ENCODE measurements at places on chromosomes 16 and 17. TPM values are rescaled to one million over a fixed set of nuclear protein-coding genes. Genes with fewer than 3 reads are reported as not detected.

DNA sequence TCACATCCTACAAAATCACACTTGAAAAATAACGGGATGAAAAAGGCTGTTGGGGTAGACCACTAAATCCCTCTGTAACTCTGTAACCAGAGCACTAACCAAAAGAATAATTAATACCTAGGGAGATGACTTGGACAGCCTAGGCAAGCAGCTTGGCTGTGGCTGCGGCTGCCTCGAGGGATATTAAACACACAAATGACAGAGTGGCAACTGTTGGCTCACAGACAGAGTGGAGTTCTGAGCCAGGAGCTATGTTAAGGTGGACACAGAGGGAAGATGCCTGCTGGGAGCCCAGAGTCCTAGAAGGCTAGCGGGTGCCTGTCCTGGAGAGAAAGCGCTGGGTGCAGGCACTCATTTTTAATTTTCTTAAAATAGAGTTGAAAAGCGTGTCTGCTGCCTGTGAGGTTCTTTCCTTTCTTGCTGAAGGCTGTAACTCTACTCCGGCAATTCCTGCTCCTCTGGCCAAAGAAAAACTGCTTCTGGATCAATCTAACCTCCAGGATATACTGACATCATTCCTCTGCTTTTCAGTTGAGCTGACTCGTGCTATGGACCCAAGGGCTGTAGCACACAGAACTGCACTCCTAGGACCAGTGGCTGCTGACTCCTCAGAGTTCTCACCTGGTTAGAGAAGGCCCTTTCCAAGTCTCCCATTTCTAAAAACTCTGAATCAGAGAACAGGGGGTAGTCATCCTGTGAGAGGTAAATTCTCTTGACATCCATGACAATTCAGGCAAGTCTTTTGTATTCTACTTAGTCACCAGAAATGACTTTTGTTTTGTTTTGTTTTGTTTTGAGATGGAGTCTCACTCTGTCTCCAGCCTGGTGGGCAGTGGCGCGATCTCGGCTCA is 147.9 kb downstream of the STX8 start:
- no peak for DNase-seq

DNA sequence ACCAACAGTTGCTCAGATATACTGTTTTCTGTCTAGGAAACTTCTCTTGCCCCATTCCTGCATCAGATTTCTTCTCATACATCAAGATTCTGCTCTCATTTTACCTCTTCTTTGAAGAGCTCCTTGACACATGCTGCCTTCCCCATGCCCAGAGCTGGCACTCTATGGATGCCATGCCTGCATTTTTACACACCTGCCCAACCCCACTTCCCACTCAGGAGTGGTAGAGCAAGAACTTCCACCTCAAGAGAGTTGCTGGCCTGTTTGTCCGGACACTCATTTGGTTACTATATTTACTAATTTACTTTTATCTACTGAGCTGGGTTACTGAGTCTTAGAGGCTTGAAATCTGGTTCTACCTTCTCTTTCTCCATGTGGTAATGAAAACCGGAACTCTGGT is 98.3 kb upstream of the HLF start:
- DNase-seq: no peak

GRCh38 chr16:87457709-87458423 is 35.0 kb downstream of the ZCCHC14 start:
- no peak for DNase-seq

GRCh38 chr16:88810166-88810911 is 1.4 kb downstream of the APRT start:
- DNase-seq: no peak

- DNase-seq: no peak
These were observed 131.0 kb downstream of the CCDC144A start for GRCh38 chr17:16820979-16821543.

DNA sequence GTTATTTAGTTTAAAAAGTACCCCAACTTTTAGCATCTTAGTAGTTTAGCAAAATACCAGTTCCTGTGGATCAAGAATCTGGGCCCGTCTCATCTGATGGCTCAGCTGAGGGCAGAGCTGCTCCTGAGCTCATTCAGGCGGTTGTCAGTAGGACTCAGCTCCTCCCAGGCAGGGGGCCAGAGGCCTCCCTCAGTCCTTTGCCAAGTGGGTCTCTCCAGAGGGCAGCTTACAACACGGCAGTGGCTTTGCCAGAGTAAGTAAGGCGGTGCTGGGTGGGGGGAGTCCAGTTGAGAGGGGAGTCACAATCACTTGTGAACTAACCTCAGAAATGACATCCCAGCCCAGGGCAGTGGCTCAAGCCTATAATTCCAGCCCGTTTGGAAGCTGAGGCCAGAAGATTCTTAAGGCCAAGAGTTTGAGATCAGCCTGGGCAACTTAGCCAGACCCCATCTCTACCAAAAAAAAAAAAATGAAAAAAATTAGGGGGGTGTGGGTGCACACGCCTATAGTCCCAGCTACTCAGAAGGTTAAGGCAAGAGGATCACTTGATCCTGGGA is 81.5 kb upstream of the MED9 start:
- DNase-seq: no peak

DNA sequence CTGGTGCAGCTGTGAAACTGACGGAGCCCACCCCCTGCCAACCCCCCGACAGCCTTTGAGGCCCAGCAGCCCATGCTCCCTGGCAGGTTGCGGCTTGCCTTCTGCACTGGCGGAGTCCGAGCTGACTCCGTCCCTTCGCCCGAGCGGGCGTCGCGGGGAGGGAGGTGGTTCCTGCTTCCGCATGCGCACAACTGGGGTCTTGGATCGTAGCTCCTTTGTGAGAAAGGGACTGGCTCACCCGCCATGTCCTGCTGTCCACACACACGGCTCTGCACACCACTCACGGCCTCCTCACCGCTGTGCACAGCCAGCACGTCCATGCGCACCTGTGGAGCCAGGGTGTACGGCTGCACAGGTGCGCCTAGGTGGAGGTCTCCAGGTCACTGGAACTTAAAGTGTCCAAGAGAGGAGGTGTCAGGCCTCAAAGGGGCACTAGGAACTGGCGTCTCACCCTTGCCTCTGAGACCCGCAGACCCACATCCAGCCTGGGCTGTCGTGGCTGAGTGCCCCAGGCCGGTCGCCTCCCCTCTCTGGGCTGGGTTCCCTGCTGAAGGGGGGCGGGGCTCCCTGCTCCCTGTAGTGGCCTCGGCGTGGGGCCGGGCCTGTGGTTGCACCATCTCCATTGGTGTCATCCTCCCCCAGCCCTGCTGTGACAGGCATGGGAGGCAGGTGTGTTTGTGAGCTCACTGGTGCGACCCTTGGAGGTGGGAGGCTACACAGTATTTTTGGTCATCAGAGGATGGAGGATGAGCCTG is 45.3 kb downstream of the JPH3 start:
- no peak for DNase-seq

DNA sequence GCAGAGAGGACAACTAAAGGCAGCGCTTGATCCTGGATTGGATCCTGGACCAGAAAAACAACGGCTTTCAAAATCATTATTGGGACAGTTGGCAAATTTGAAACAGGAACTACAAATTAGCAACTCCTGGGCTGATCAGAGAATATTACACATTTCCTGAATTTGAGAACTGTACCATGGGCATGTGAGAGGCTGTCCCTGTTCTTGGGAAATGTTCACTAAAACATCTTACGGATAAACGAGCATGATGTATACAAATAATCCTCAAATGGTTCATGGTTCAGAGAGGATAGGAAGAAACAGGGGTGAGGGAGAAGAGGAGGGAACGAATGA is 2.3 kb upstream of the ITGAE start:
- DNase-seq: no peak

GRCh38 chr17:42289611-42290181 is 1.4 kb downstream of the STAT5A start:
- no peak for DNase-seq

DNA sequence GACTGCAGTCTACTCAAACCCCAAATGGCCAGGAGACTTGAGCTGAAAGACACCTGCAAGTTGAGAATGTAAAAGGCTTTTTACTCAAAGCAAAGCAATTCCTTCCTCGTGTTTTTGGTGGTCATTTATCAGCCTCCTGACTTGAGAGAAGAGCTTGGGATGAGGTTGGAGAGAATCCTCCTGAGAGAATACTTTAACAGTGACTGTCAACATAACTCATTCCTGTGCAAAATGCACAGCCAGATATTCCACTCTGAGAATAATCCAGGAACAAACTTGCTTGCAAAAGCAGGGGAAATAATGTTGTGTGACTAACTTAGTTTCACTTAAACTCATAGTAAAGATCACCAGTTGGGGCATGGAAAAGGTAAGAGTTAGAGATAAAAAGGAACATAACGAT is 53.4 kb downstream of the SNTB2 start:
- no peak for DNase-seq

- DNase-seq: no peak
These were observed 60.0 kb upstream of the BCAR1 start for GRCh38 chr16:75311383-75311938.

GRCh38 chr16:24689128-24689527 is 40.3 kb upstream of the TNRC6A start:
- DNase-seq: no peak

- no peak for DNase-seq
These were observed 56.9 kb upstream of the LHX1 start for GRCh38 chr17:36880268-36880905.

DNA sequence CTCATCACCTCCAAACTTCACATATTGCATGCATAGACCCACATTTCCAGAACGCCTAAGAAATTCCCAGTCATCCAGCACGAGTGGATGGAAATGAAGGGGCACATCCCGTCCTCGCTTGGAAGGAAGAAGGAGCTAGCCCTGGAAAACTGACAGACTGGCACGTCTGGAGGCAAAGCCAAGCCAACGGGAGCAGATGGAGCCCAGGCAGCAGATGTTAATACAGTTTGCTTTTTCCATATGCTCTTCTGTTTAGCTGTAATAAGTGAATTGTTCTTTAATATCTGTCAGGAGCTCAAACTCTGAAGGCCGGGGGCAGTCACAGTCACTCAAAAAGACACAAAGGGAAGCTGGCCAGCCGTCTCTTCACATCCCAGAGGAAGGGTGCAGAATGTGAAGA is 187.7 kb downstream of the XYLT1 start:
- no peak for DNase-seq

GRCh38 chr16:84925092-84925772 is 86.1 kb downstream of the ZDHHC7 start:
- no peak for DNase-seq

DNA sequence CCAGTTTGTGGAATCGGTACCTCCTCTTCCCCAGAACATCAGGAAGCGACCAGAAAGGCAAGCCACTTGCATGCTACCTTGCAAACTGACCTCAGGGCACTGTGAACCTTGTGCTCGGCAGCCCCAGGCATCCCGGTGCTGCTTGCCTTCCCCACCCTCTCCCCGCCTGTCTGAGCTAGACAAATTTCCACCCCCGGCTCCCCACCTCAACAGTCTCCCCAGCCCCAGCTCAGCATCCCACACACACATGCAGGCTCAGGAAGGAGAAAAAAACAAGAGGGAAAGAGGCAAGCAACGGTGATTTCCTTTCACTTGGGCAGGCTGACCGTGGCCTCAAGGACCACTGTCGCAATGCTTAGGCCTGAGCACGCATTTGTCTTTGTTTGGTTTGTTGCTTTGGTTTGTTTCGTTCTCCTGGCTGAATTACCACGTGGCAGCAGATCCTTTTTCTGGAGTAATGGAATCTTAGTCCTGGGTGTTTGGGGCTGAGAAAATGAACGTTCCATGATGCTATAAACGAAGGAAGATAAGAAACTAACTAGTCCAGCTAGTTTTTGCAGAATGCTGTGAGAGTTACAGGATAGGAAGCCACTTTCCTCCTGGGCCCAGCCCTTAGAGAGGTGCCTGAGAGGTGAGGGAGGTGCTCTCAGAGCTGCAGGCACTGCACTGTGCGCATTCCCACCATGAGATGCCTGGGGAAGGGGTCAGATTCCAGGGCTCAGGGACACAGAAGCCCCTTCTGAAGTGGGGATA is 27.9 kb downstream of the SDK2 start:
- DNase-seq: no peak

DNA sequence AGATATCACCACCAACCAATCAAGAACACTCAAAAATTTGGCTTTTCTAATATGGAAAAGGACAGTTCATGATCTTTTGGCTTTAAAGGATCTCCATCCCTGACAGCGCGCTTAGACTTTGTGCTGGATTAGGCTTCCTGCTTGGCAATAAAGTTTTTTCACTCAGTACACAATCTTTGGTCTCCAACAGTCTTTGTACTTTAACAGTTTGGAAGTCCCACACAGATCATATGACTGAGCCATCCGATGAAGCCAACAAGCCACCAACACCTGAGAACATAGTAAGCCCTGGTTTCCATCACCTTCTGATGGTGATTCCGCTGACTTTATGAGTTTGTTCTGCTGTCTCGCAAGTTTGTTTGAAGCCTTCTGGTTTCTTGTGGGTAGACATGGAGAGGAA is 34.3 kb downstream of the SMURF2 start:
- no peak for DNase-seq

DNA sequence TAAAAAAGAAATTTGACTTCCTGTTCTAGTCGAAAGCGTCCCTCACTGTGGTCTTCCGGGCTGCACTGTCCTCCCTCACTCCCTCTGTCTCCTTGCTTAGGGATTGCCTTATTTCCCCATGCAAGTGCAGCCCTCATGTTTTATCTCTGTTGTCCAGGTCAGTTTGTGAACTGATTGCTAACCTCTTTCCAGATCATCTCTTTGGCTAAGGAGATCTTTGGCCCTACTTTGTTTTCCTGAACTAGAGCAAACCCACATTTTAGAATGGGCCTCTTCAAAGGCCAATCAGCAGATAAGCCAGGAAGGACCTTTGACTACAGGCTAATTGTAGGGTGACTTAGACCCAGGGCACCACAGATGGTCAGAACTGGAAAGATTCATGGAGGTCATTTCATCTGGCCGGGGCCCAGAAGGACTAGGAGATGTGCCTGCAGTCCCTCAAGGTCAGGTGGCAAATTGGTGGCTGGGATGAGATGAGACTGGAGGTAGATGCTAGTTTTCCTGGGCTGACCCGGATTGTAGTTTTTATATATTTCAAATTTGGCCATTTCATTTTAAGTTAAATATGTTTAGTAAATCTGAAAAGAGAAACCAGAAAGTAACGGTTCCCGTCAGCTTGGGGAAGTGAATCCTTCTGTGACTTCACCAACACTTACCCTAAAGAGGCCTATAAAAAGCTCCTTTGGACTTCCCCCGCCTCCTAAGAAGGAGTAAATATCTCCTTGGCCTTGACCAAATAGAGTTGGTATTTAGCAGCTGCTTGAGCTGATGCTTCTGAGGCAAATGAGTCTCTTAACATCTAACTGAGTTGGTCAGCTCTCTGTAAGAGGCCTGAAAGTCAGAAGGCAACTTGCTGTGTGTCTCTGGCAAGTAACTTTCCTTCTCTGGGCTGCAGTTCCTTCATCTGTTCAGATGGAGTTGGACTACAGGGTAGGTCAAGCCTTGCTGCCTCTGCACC is 6.2 kb upstream of the SLC25A19 start:
- no peak for DNase-seq

GRCh38 chr16:54577651-54578128 is 291.1 kb upstream of the IRX3 start:
- DNase-seq: no peak

- no peak for DNase-seq
These were observed 7.2 kb downstream of the ABHD15 start for GRCh38 chr17:29559640-29560039.

Gene PNMT
- polyA plus RNA-seq: 3.3 TPM

Gene SHISA6
- polyA plus RNA-seq: 1.7 TPM

Gene MMP2
- polyA plus RNA-seq: 313 TPM

Gene IL17C
- polyA plus RNA-seq: not detected

Gene GAST
- not detected for polyA plus RNA-seq

Gene GRAPL
- 3.9 TPM for polyA plus RNA-seq

Data from right renal pelvis (tissue), 4 donors.